ENCODE measurements at places on chromosomes 12 and 14. TPM values are rescaled to one million over a fixed set of nuclear protein-coding genes. Genes with fewer than 3 reads are reported as not detected.

TGM1 gene
- 4.4 TPM for total RNA-seq

AMIGO2 gene
- 7.1 TPM for total RNA-seq

NYNRIN gene
- total RNA-seq, result 0.18 TPM

TTC9 gene
- 14.1 TPM for total RNA-seq

ACOT6 gene
- total RNA-seq, result not detected

NRXN3 gene
- total RNA-seq, result not detected

FAM181A gene
- total RNA-seq, result not detected

ESRRB gene
- total RNA-seq, result 0.10 TPM

FAR2 gene
- 19.9 TPM for total RNA-seq

HAL gene
- total RNA-seq, result 0.23 TPM

LRFN5 gene
- not detected for total RNA-seq

ACSS3 gene
- not detected for total RNA-seq

- no peak for DNase-seq
Observed at GRCh38 chr14:95499354-95499750, 17.1 kb downstream of the SYNE3 start.

DNA sequence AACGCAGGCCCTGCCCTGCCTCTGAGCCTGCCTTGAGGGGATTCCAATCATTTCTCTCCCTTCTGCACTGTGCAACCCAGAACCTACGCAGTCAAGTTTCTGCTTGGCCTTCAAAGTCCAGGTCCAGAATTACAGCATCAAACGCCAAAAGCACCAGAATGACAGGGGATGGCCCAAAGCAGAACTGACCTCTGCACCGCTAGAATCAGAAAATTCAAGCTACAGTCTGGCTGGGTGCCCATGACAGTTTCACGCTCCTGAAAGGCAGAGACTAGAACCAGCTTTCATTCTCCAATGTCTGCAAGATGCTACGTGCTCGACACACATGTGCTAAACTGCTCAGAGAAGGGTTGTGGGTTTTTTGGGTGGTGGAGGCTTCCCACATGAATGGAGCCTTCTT lies 4.1 kb downstream of the CLMN start:
- DNase-seq, result no peak

- no peak for DNase-seq
Observed at GRCh38 chr14:78405079-78405856, 235.1 kb downstream of the NRXN3 start.

GRCh38 chr12:8867009-8867408 lies 44.6 kb downstream of the A2ML1 start:
- no peak for DNase-seq

GRCh38 chr12:120362516-120363273 lies 6.3 kb downstream of the MSI1 start:
- no peak for DNase-seq

DNA sequence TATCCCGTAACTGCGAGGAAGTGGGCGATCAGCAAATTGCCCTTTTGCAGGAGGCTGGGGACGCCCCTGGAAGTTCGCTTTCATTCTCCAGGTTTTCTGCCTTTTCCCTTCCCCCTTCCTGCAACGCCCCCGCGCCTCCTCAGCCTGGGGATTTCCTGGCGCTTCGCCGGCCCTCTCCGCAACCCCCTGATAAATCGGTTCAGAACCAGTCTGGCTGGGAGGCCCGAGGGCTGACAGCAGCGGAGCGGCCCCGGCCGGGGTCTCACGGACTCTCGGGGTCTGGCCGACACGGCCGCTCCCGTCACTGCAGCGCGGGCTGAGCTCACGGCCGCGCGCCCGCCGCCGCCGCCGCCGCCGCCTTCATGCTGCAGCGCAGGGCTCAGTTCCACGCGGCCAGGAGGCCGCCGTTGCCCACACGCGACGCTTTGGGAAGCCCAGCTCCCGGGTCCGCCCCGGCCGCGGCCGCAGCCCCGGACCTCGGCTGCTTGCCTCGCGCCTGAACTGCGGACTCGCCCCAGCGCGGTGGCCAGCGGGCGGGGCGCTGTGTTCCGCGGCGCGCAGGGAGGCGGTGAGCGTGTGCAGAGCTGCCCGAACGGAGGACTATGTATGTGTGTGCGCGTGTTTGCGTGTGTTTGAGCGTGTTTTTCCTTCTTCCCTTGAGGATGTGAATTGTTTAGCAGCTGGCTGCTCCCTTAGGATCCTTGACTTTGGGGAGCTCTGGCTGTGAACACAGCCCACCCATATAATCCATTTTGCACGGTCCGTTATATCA lies at the start of gene LRFN5:
Gene LRFN5, plus strand, starts transcription at position 345 of the 772 bp plus-strand sequence.
- no peak for DNase-seq

DNA sequence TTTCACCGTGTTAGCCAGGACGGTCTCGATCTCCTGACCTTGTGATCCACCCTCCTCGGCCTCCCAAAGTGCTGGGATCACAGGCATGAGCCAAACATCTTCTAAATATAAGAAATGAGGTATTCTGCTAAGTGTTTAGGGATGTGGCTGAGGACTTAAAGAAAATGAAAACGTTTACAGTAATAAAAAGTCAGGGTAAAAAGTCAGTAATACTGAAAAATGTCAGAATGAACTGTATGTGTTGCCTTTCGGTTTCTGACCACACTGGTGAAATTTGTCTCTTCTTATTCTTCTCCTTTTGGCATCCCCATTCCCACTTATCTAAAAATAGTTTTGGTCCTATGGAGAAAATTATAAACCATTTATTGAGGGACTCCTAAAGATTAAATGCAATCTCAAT lies 20.5 kb downstream of the TMEM116 start:
- no peak for DNase-seq

GRCh38 chr12:2003676-2004112 lies 563 bp downstream of the DCP1B start:
- DNase-seq, result no peak

GRCh38 chr14:22471545-22472121 lies 117.4 kb downstream of the DAD1 start:
- DNase-seq, result no peak

- no peak for DNase-seq
Observed at GRCh38 chr12:98295681-98296080, 219.7 kb upstream of the TMPO start.

- DNase-seq, result no peak
Observed at GRCh38 chr12:70043490-70044138, 199.6 kb upstream of the CNOT2 start.

- no peak for DNase-seq
Observed at GRCh38 chr14:50726372-50727107, 58.4 kb upstream of the SAV1 start.

DNA sequence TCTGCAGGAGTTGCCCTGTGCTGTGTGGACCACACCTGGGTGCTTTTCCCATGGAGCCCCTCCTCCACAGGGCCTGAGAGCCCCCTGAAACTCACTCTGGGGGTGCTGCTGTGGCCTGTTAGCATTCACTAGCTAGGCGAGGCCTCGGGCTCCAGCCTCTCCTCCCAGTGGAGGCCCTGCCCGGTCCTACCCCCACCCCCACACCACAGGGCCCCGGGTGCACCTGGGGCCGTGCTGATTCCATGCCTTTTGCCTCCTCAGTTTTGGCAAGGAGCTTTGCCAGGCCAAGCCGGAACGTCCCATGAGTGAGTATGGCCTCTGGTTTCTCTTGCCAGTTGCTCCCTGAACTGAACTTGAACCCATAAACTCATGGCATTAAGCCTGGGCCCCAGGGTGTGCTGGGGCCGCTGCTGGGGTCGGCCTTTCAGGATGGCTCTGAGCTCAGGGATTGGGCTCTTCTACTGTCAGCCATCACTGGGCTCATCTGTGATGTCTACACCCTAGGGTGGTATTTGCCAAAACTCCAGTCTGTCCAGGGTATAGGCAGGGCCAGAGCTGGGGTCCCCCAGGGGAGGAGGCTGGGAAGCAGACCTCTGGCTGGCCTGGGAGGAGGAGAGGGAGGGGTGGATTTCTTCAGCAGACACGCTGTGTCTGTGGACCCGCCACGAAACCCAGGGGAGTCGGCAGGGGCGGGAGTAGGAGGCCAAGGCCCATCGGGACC lies 58.7 kb upstream of the TSPAN9 start:
- no peak for DNase-seq

DNA sequence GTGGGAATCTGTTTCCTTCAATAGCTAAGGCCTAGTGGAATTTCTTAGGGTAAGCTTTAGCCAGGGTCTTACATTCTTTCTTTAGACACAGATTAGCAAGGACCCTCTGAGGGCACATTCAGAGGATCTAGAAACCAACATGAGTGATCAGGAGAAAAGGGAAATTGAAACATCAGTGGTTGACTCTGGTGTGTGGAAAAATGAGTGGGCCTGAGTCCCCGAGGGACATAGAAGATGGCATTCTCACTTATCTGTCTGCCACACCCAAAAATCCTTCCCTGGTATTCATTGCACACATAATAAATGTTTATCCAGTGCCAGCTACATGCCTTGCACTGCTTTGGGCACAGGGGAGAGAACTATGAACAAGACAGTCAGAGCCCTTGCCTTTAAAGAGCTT lies 82.9 kb downstream of the SSPN start:
- no peak for DNase-seq

DNA sequence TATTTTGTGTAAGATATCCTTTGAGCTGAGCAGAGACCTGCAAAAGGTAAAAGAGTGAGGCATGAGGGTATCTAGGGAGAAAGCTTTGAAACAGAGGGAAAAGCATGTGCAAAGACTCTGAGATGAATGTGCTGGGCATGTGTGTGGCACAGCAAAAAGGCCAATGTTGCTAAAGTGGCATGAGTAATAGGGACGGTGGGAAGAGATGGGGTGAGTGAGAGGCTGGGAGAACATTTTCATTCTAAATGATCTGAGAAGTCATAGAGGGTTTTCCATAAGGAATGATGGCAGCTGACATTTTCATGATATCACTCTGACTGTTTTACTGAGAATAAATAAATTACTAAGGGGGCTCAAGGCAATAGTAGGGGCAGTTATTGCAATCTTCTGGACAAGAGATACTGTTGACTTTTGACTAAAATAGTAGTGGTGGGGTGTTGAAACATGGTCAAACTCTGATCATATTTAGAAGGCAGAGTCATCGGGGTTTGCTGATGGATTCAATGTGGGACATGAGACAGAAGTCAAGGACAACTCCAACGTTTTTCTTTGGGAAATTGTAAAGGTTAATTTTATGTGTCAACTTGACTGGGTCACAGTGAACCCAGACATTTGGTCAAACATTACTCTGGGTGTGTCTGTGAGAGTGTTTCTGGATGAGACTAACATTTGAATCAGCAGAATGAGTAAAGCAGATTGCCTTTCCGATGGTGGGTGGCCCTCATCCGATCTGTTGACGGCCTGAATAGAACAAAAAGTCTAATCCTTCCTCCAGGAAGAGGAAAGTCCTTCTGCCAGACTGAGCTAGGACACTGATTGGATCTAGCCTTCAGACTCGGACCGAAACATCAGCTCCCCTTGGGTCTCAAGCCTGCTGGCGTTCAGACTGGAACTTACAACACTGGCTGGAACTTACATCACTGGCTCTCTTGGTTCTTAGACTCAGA lies 193.9 kb upstream of the PLXNC1 start:
- no peak for DNase-seq

- DNase-seq, result no peak
Observed at GRCh38 chr14:102731101-102731870, 46.0 kb upstream of the TRAF3 start.

DNA sequence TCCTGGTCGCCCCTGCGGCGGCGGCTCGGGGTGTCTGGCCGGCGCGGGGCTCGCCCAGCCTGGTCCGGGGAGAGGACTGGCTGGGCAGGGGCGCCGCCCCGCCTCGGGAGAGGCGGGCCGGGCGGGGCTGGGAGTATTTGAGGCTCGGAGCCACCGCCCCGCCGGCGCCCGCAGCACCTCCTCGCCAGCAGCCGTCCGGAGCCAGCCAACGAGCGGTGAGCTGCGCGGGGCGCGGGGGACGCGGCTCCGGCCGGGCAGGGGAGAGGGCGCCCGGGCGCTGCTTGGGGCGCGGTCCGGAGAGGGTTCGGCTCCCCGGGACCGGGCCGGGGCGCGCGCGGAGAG lies at the start of gene LGALS3:
Gene LGALS3, plus strand, starts transcription at position 167 of the 342 bp plus-strand sequence. CDS start 8,122 bp downstream, outside the sequence.
- peak; percentile 59 for DNase-seq

DNA sequence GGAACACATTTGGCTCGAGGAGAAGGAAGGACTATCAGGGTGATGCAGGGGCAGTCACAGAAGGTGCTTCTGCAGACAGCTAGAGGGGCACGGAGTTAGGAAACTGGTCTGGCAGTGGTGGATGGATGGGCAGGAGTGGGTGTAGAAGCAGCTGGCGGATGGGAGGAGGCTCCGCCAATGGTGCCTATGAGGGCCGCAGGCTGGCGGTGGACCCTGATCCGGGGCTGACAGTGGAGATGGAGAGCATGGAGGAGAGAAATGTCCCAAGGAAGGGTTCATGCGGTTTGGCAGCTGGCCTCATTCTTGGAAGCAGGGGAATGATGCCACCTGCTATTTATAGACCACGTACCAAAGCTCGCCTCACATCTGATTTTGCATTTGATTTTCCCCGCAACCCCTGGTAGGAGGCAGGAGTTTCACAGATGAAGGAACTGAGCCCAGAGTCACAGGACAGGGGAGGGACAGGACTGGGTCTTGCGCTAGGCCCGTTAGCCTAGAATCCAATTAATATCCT lies 237.1 kb downstream of the FOXN3 start:
- DNase-seq, result no peak

GRCh38 chr14:62905566-62905965 lies 139.7 kb downstream of the KCNH5 start:
- DNase-seq, result no peak

DNA sequence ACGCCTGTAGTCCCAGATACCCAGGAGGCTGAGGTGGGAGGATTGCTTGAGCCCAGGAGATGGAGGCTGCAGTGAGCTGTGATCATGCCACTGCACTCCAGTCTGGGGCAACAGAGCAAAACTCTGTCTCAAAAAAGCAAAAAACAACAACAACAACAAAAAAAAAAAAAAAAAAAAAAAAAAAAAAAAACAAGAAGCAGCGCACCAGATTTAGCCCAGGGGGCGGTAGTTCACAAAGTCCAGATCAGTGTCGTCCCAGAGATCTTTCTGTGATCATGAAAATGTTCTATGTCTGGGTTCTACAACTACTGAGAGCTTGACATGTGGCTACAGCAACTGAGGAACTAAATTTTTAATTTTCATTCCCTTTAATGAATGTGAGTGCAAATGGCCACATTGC lies 27.4 kb downstream of the OAS2 start:
- DNase-seq, result no peak

GRCh38 chr12:98656289-98657101 lies 11.4 kb downstream of the APAF1 start:
- DNase-seq, result no peak

Measured in activated CD4-positive, alpha-beta memory T cell treated with anti-CD3 and anti-CD28 coated beads, Interleukin-2, amount 10 ng/mL, durations not matched to agents 7 days and 5 days (primary cell).